ENCODE measurements at places on chromosomes 11 and 22.

GRCh38 chr11:25536289-25536688, 795.6 kb upstream of the ANO3 start:
- no peak for DNase-seq

- DNase-seq, result no peak
Measured at GRCh38 chr11:118114266-118114665, 27.5 kb upstream of the SMIM35 start.

- no peak for DNase-seq
Measured at GRCh38 chr11:72908032-72908676, 93.9 kb downstream of the ATG16L2 start.

- DNase-seq, result peak; percentile 50
Measured at GRCh38 chr11:10405865-10406592, 49.0 kb upstream of the AMPD3 start.

Measured in activated naive CD4-positive, alpha-beta T cell treated with anti-CD3 and anti-CD28 coated beads, Interleukin-2, amount 50 U/mL, for 16 hours (primary cell).